ENCODE measurements at places on chromosomes 11 and 22.

- no peak for DNase-seq
These were observed 22.8 kb downstream of the PIM3 start for GRCh38 chr22:49983148-49984042.

DNA sequence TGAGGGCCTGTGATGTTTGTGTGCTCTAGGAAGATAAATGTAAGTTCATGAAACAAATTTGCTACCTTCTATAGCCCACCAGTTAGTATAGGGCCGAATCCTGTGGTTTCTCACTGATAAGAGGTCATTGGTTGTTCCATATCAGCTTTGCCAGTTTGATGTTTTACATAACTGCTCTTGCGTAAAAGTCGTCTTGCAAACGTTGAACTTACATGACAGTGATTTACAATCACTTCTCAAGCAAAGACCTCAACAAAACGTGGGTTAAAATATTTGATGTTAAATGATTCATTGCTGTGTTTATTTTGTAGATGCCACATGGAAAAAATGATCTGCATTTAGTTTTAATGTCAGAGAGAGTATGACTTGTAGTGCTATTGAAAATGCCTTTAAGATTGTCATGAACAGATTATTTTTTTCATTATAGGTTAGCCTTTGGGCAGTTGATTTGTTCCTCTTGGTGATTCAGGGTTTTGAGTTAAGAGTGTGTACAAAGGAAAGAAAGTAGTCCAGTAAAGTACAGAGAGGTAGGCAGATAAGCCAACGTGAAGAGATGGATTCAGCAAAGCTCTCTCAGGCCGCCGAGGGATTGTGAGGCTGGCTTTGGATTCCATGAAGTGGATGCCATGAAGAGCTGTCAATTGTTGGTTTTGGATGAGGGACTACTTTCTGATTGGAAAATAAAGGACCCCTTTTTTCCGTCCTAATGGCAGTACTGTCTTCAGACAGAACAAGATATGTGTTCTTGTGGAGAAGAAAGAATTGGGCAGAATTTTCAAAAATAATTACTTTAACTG, 2.6 kb downstream of the EWSR1 start:
- no peak for DNase-seq

DNA sequence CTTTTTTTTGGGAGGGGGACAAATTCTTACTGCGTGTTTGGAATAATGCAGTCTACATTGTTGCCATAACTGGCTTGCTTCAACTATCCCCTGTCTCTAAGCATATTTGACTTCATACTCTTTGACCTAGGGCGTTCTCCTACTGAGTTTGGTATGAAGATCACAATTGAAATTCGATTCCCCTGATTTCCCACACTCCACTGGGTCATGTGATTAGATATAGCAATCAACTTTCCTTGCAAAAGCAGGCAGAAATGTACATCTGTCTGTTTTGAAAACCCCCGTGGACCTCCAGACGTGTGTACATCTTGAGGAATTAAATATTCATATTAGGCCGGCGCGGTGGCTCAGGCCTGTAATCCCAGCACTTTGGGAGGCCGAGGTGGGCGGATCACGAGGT, 13.8 kb upstream of the CARD18 start:
- DNase-seq = no peak

DNA sequence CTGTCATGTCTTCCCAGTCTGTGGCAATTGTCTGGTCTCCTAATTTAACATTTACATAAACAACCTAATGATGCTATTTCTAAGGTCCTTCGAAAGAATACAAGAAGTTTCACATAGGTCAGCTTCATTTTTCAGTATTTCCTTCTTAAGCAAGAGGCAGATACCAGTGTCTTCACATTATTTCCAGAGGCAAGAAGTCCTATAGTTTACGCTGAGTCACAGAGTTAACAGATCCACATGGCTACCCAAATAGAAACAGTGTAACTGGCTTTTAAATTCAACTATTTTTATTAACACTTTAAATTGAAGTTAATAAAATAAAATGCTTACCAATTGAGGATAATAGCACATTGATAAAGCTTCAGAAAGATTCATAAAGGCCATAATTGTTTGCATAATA, 10.9 kb downstream of the PRRG4 start:
- DNase-seq = no peak

GRCh38 chr11:65059959-65060824, 1.8 kb upstream of the NAALADL1 start:
- no peak for DNase-seq

DNA sequence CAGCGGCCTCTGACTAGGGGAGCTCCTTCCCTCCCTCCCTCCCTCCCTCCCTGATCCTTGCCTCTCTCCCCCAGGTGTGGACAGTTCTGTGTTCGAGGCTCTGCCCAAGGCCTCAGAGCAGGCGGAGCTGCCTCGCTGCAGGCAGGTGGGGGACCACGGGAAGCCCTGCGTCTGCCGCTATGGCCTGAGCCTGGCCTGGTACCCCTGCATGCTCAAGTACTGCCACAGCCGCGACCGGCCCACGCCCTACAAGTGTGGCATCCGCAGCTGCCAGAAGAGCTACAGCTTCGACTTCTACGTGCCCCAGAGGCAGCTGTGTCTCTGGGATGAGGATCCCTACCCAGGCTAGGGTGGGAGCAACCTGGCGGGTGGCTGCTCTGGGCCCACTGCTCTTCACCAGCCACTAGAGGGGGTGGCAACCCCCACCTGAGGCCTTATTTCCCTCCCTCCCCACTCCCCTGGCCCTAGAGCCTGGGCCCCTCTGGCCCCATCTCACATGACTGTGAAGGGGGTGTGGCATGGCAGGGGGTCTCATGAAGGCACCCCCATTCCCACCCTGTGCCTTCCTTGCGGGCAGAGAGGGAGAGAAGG, 11.1 kb upstream of the POU2F3 start:
- DNase-seq = no peak

- DNase-seq = no peak
These were observed 2.3 kb upstream of the ST3GAL4 start for GRCh38 chr11:126352934-126353801.

DNA sequence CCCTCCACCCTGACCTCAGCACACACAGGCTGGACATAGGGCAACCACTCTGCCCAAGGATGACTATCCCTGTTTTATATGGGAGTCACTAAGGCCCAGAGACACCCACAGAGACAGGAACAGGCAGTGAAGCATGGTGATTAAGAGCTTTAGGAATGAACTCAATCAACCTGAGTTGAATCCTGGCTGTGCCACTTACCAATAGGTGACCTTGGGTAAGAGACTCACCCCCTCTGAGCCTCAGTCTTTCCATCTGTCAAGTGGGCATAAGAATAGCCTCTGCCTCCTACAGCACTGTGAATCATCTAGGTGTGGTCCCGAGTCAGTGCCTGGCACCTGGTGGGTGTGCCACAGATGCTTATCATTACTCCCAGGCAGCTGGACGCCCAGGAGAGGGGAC, 6.8 kb downstream of the CRYBB1 start:
- no peak for DNase-seq

GRCh38 chr11:128464878-128465450, 122.4 kb downstream of the ETS1 start:
- no peak for DNase-seq

GRCh38 chr22:23833911-23834317, 4.9 kb downstream of the DERL3 start:
- DNase-seq = no peak

GRCh38 chr22:50576070-50576469, 2.2 kb downstream of the CPT1B start:
- no peak for DNase-seq

GRCh38 chr22:21977814-21978213, 4.8 kb downstream of the TOP3B start:
- DNase-seq = no peak

- no peak for DNase-seq
These were observed 286.6 kb downstream of the BRD1 start for GRCh38 chr22:49540913-49541692.

DNA sequence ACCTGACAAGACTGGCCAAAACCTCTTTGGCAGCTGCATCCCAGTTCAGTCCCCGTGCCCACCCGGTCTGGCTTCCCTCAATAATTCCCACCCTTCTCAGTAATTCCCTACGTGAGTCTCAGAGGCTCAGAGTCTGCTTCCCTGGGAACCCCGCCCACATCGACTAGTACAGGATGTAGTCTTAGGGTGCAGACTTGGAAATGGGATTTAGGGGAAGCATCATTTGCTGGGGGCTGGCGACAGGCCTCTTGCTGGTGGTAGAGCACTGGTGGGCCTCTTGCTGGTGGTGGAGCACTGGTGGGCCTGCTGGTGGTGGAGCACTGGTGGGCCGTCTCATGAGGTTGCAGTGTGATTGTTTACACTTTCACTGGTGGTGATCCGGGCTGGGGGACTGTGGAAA, 199.5 kb upstream of the B3GAT1 start:
- no peak for DNase-seq

GRCh38 chr22:46679706-46680269, 58.3 kb downstream of the CERK start:
- no peak for DNase-seq

DNA sequence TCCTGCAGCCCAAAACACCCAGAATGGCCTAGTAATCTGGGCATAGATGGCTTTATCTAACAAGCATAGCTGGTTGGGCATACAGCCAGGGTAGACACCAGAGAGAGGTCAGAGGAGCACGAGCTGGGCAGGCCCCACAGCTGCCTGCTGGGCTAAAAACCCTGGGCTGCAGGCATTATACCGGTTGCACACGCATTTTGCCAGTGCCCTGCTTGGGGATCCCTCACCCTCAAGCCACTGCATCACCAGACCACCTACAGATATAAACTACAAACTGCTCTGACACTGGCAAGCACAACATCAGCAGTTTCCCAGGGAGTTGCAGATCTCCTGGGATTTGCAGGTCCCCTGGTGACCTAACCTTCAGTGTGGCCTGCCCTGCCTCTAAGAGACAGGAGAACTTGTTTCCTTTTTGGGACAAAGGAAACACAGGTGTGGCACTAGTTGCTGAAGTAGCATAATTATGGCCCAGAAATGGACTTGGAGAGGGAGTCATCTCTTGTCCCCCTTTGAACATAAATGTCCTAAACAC, 79.1 kb upstream of the SC5D start:
- no peak for DNase-seq

- DNase-seq = no peak
These were observed 58.5 kb downstream of the UBASH3B start for GRCh38 chr11:122714004-122714403.

DNA sequence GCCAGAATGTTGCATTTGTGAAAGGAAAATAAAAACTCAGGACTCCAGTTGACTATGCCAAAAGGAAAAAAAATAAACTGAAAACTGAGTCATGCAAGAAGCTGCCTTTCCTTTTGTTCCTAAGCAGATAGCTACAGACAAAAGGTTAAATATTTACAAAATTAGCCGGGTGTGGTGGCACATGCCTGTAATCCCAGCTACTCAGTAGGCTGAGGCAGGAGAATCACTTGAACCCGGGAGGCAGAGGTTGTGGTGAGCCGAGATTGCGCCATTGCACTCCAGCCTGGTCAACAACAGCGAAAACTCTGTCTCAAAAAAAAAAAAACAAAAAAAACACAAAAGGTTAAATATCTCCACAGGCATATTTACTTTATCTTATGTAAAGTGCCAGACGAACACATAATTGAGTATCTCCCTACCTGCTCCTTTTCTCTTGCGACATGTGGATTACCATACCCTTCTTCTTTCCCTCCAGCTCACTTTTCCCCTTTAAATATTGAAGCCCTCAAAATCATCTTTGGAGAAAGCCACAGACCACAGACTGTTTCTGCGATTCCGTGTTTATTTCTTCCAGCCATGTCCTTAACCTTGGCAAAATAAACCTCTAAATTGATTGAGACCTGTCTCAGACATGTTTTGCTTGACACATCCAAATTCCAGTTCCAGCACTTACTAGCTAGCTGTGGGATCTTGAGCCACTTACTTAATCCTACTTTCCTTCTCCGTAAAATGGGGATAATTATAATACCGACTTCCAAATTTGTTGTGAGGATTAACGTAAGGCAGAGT, 2.3 kb upstream of the SMPD1 start:
- no peak for DNase-seq

- DNase-seq = no peak
These were observed 25.4 kb downstream of the SIK3 start for GRCh38 chr11:117072517-117073461.

DNA sequence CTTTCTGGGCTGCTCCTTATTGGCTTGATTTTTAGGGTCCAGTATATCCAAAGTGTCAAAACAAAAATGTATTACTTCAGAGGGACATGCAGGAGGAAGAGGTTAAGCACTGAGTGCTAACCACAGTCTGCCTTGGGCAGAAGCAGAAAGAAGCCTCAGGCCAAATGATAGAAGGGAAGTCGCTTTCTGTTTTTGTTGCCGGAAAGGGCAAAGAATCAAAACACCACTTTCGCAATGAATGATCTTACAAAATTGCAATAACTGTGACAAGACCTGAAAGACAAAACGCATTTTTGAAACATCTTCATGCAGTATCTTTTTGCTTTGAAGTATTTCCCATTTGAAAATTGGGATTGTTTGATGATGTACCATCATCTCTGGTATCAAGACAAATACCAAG, 70.1 kb upstream of the PICALM start:
- no peak for DNase-seq

- DNase-seq = no peak
These were observed 5.9 kb downstream of the PHOX2A start for GRCh38 chr11:72238040-72238450.

DNA sequence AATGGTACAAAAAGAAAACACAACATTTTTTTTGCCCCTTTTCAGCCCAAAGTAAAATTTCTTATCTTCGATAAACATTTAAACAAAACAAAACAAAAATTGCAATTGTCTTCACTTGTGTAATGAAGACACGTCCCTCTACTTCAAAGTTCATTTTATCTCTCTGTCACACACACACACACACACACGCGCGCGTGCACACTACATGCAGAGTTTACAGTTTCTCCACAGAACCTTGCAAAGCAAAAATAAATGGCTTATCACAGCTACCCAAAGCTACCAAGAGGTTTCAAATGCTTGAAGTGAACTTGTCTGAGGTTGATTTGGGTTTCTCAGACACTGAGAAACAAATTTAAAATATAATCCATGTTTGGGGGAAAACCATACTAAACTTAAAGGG, 72.3 kb downstream of the ETS1 start:
- no peak for DNase-seq

DNA sequence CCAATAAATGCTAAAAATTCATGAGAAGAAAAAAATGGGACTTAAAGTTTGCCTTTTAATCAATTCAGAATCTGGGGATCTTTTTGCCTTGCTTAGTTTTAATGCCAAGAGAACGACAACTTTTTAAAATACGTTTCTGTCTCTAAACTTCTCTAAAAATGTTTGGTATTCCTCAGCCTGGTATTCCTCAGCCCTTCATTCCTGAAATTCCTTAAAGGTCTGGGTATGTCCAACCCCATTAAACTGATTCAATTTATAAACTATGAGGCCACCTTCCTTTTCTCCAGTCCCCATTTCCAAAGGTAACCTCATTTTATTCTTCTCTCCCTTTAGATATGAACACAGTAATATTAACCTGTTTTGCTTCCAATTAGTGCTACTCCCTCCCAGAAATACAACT, 16.6 kb downstream of the POLA2 start:
- no peak for DNase-seq

GRCh38 chr22:39724390-39724789, 153.8 kb downstream of the CACNA1I start:
- DNase-seq = no peak

- no peak for DNase-seq
These were observed 122.2 kb downstream of the ST3GAL4 start for GRCh38 chr11:126477535-126478305.

- DNase-seq = no peak
These were observed 200.6 kb downstream of the NAV2 start for GRCh38 chr11:19912958-19913892.
